GM23248 (cell line): ENCODE measurements at places on chromosomes 5 and 9. TPM values are rescaled to one million over a fixed set of nuclear protein-coding genes. Genes with fewer than 3 reads are reported as not detected.
A peak's percentile ranks its signal among the peaks of the same experiment; 100 is the strongest.

N4BP3 gene
- 0.32 and 0.38 TPM in 2 replicates for total RNA-seq

PLCXD3 gene
- total RNA-seq, result 0.13 and 0.22 TPM in 2 replicates

TXNDC8 gene
- not detected in 2 replicates for total RNA-seq

SLC36A3 gene
- total RNA-seq, result not detected in 2 replicates

PCDHGB6 gene
- total RNA-seq, result 1.9 and 4.3 TPM in 2 replicates

TEK gene
- 7.1 and 10.2 TPM in 2 replicates for total RNA-seq

CCDC112 gene
- total RNA-seq, result 4.2 and 4.6 TPM in 2 replicates

MACROH2A1 gene
- total RNA-seq, result 106 and 125 TPM in 2 replicates

TBC1D9B gene
- total RNA-seq, result 55.7 and 64.4 TPM in 2 replicates

ADAMTS12 gene
- total RNA-seq, result 10.1 and 11.5 TPM in 2 replicates

TAS2R1 gene
- total RNA-seq, result not detected in 2 replicates

PCDHA2 gene
- total RNA-seq, result not detected in 2 replicates

CARTPT gene
- total RNA-seq, result not detected in 2 replicates

FAT2 gene
- not detected in 2 replicates for total RNA-seq

DNA sequence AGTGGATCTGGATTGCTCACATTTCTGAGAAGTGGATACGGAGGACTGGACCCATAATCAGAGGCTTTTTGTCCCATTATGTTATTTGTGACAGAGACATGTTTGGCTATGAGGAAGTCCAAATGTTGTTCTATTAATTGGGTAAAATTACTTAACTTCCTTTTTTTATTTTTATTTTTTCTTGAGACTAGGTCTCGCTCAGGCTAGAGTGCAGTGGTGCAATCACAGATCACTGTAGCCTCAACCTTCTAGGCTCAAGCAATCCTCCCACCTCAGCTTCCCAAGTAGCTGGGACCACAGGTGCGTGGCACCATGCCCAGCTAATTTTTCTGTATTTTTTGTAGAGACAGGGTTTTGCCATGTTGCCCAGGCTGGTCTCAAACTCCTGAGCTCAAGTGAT, 11.9 kb upstream of the PGGT1B start:
- DNase-seq, result no peak

GRCh38 chr5:51033215-51033614, 350.0 kb upstream of the ISL1 start:
- DNase-seq, result no peak

DNA sequence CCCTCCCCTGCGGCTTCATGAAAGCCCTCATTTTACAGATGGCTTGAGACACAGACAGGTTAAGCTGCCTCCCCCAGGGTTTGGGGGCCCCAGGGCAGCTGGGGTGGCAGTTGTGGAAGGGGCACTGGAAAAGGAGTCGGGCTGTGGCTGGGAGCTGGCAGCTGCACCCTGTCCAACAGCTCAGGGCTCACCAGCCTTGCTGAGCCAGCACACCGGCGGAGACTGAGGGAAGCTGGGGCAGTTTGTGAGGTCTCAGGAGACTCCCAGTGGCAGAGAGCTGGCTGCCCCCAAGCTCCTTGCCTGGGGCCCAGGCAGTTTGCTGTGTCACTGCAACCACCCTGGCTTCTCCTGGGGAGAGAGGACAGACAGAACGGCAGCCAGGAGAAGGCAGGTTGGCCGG, 34.8 kb upstream of the RAPGEF1 start:
- DNase-seq, result no peak

- no peak for DNase-seq
These were observed 112.5 kb downstream of the MPDZ start for GRCh38 chr9:13166996-13167395.

- DNase-seq, result no peak
These were observed 173.1 kb downstream of the SYK start for GRCh38 chr9:90974643-90975245.

GRCh38 chr9:84310883-84311282, 29.7 kb downstream of the SLC28A3 start:
- no peak for DNase-seq

DNA sequence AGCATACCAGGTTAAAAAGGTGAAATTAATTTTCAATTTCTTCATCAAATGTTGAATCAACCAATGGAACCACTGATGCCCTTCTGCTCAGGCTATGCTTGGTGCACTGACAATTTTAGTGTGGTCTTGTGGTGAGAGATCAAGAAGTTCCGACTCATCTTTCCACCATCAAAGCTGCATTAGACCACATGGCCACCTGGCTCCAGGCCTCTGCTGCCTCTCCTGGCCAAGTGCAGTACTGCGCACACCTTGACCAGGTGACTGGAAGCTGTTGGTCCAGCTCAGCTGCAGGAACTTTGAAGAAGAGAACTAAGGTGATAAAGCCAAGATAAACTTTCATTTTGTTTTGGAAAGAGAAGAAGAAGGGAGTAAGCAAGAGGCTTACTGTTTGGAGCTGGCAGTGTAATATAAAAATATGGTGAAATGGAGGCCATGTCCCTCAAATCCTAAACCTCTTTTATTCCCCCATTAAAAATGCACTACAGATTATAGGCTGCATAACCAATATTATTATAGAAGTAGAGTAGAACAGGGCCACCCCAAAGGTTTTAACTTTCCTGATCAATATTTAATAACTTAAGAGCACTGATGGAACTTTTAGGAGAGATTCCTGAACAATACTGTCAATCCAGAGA, 315.5 kb upstream of the C9orf72 start:
- peak; percentile 6 for DNase-seq

DNA sequence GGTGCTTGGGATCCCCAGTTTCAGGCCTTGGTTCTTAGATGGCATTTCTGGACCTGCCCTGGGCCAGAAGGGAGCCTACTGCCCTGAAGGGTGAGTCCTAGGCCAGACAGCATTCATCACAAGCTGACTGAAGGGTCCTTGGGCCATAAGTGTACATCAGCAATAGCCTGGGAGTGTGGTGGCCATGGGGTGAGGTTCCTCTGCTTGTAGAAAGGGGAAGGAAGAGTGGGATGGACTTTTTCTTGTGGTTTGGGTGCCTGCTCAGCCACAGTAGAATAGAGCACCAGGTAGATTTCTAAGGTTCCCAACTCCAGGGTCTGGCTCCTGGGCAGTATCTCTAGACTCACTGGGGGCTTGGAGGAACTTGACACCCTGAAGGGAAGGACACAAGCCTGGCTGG, 95.2 kb upstream of the PHF24 start:
- no peak for DNase-seq

DNA sequence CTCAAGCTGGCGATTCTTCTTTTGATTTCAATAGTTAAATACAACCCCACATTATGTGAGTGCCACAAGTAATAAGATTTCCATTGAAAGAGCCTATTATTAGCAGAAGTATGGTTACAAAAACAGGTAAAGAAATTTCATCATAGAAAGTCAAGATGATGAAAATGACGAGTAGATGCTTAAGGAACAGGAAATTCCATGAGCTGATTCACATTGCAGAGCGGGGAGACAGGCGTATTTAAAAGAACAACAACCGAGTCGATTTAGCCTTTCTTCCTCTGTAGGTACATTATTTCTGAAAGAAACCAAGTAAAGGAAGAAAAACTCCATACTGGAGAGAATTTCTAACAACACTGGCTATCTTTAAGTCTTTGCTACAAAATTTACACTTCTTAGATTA, 310.4 kb downstream of the SLF1 start:
- DNase-seq, result peak; percentile 2

GRCh38 chr9:36292641-36293040, 34.4 kb upstream of the GNE start:
- no peak for DNase-seq

DNA sequence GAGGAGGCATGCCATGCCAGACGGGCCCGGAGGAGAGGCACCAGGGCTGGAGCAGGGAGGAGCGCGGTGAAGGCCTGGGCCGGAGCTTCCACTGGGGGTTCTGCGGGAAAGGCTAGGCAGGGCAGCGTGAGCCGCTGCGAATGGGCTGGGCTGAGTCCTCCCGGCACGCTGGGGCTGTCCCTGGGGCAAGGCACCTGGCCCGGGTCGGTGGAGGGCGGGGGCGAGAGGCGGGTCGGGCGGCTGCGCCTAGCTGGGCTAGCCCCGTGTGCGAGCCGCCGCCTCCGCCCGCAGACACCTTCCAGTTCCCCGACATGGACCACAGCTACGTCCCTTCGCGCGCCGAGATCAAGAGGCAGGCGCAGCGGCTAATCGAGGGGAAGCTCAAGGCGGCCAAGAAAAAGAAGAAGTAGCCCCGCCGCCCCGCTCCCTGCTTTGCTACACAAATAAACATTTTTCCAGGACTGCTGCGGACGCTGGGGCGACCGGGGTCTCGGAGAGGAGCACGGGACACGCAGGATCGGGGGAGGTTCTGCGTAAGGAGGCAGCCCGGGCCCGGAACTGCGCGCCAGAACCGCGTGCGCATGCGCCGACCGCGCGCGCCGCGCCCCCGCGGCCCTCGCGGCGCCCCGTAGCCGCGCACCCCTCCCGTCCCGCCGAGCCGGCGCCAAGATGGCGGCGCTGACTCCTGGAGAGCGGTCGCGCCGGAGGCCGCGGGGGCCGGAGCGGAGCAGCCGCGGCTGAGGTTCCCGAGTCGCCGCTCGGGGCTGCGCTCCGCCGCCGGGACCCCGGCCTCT, at the start of gene RABL6:
Gene RABL6 (plus strand): TSS at position 668 of the 794 bp plus-strand sequence. CDS start 249 bp downstream, outside the sequence.
- peak; percentile 89 for DNase-seq

DNA sequence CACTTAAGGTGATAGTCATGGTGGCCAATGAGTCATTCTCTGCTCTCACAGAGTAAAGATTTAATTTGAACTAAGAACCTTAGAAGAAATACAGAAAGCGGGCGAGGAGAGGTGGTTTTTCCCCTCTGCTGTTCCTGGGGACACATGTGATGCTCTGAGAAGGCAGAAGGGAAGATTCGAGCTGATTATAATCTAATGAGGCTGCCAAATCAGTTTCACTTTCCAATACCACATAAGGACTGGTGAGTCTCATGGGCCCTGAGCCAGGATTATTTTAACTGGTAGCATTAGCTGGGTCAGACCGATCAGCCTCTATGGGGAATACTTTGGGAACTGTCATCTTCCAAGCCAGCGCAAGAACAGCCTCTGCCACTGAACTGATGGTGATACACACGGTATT, 116.5 kb downstream of the SLC1A3 start:
- peak; percentile 21 for DNase-seq

GRCh38 chr9:95494416-95495371, 22.1 kb downstream of the PTCH1 start:
- DNase-seq, result peak; percentile 48

- no peak for DNase-seq
These were observed 53.3 kb upstream of the LHFPL2 start for GRCh38 chr5:78701795-78702410.

- no peak for DNase-seq
These were observed 433.9 kb downstream of the DNAH5 start for GRCh38 chr5:13510616-13511015.

GRCh38 chr5:72508241-72509170, 1.3 kb upstream of the ZNF366 start:
- no peak for DNase-seq

- DNase-seq, result no peak
These were observed 29.8 kb downstream of the CD274 start for GRCh38 chr9:5479994-5480694.

DNA sequence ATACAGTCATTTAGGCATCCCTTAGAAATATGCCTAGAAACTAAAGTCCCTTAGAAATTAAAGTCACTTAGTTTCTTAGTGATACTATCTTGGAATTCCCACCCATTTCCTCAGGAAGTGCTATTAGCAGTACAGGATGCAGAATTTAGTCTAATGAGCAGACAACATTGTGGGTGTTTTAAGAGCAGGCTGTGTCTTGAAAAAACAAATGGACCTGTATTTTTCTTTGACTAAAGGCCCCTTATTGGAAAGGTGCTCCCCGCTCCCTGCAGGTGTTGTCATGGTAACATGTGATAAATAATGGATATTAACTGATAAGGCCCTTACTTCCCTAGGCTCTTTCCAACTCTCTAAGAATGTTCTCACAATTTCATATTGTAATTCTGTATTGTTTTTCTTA, 38.8 kb upstream of the STARD4 start:
- DNase-seq, result no peak

GRCh38 chr5:610011-610743, 2.0 kb upstream of the CEP72 start:
- DNase-seq, result no peak

DNA sequence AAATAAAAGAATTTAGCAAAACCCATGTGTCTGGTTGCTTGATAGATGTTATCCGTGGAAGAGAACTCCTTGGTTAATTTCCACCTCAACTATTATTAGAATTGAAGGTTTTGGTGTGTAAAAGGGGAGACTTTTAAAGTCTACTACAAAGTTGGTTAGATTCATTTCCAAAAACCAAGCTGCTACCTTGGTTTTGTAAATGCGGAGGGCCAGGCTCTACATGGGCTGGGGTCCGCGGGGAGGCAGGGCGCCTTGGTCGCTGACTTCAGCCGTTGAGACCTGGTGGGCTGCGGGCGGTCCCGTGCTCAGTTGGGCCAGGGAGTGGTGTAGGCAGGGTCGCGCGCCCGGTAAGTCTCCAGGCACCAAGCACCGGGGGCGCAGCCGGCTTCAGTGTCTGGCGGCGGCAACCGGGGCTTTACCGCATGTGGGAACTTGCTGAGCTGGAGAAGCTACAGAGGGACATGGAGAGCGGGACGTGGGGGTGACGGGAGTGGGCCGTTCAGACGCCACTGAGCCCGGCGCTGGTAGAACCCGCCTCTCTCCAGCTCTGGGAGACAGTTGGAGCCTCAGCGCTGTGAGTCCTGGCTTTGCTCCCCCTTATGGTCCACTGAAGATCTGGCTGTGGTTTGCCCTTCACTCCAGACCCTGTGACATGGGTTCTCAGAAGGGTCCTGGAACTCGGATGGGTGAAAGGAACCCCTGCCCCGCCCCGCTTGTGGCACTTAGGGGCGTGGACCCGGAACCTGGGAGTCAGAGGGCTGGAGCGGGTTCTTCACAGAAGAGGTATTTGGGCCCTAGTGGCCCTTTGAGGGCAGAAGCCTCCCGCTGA, 11.8 kb downstream of the NR2F1 start:
- no peak for DNase-seq

- no peak for DNase-seq
These were observed 5.5 kb upstream of the CEP120 start for GRCh38 chr5:123428521-123429220.

DNA sequence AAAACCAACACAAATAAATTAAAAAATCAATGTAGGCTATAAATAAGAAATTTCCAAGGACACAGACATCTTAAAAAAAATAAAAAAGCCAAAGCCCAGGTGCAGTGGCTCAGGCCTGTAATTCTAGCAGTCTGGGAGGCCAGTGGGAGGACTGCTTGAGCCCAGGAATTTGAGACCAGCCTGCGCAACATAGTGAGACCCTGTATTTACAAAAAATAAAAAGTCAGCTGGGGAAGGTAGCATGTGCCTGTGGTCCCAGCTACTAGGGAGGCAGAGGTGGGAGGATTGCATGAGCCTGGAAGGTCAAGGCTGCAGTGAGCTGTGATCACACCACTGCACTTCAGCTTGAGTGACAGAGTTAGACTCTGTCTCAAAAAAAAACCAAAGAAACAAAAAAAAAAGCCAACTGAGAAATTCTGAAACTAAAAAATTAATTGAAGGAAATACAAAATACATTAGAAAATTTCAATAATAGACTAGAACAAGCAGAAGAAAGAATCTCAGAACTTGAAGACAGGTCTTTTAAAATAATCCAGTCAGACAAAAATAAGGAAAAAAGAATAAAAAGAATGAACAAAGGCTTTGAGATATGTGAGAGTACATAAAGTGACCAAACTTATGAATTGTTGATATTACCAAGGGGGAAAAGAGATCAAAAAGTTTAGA, 149.5 kb upstream of the PANK3 start:
- DNase-seq, result no peak
